ENCODE measurements at places on chromosomes 16 and 17.

GRCh38 chr16:87832741-87833502 is 36.4 kb downstream of the SLC7A5 start:
- DNase-seq, result no peak

DNA sequence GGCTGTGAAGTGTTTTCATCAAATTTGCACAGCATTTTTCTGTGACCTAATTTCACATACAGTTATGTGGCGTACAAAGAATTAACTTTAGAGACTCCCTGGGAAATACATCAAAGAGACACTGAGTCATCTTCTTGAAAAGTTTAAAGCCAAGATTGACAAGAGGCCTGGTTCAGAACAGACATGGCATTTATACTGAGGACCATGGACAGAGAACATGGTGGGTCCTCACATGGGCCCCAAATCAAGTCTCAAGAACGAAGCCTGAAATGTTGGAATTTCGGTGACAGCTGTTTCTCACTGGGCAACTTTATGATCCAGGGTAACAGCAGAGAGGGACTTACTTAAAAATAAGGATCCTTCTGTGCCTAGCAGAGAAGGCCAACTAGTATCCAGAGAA is 311.5 kb upstream of the KCNJ16 start:
- no peak for DNase-seq

DNA sequence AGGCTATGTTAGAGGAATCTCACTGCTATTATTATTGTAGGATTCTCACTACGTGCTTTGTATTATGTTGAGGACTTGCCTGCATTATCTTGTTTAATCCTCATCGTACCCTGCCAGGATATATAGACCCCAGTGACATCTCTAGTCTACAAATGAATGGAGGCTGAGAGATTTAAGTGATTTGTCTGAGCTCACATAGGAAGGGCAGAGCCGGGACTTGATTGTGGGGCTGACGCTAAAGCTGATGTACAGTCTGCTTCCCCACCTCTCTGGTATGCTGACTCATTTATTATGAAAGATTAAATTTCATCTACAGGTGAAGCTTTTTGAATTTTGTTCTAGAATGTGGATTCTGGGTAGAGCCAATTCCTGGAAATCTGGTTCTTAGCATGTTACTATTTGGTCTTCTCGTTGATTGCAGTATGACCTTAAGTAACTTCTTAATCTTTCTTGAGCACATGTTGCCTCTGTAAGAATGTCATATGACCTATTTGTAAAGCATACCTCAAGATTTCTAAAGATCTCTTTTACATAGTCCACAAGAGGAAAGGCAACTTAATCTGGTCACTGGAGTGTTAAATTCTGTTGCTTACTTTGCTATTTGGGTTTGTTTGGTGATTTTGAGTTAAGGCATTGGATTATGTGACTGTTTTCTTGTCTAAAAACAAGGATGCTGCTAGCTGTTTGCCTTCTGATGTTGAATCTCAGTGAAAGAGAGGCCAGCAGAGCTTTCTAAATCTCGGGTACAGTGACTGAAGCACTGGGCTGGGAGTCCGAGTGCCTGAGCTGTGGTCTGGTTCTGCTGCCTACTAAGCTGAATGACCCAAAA is 12.4 kb downstream of the METTL9 start:
- DNase-seq, result no peak

DNA sequence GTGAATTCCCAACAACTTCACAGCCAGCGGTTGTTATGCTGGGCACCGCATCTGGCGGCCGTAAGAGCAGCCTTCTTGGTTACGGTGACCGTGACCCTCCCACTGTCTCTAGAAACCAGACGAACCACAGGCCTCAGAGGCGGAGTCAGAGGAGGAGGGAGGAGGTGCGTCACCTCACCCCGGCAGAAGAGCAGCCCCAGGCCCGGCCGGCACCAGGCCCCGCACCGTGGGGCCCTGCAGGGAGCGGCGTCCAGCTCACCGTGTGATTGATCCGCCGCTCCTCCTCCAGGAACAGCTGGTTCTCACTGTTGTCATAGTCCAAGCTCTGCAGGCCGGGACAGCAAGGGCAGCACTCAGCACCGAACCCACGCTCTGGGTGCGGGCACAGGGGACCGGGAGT is 13.7 kb downstream of the CLCN7 start:
- DNase-seq, result no peak

- no peak for DNase-seq
Measured at GRCh38 chr16:17295948-17296347, 174.8 kb downstream of the XYLT1 start.

DNA sequence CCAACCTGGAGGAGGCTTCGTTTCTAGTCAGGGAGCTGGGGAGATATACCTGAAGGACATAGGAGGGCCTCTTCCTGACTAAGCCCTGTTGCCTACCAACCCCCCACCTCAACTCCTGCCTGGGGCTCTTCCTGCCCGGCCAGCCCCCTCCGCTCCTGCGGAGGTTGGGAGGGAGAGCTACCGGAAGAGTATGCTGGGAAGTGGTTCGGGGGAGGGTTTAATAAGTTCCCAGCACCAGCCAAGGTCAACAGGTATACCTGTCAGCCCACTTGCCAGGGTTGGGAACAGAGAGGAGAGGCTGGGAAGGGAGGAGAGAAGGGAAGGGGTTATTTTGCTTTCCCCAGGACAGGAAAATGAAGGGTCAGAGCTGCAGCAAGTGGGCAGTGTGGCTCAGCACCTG is 4.7 kb downstream of the PPP1R1B start:
- DNase-seq, result no peak

DNA sequence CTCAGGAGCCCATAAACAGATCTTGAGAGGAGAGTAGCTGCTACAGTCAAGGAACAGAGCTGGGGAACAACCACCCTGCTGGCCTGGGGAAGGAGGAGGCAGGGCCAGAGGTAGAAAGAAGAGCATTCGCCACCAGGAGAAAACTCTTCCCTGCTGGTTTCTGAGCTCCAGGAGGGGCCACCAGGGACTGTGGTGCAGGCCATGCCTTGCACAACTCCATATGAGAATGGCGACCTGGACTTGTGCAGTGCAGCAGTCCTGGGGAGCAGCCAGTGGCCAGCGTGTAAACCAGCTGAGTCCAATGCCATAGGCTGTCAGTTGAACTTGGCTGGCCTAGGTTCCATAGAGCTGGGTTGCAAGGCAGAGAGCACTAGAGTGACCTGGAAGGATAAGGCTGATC is 11.6 kb downstream of the SLC13A2 start:
- DNase-seq, result no peak

DNA sequence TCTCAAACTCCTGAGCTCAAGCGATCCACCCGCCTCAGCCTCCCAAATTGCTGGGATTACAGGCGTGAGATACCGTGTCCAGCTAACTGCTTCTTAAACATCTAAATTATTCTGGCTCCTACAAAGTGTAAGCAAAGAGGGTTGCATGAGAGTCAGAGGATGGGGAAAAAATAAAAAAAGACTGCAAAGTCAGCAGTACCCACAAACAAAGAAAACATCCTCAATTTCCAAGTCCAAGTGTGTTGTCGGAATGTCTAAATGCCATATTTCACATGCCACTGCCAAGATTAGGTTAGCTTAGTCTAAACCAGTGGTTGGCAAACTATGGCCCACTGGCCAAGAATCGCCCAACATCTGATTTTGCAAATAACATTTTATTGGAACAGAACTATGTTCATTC is 13.0 kb upstream of the PHLPP2 start:
- DNase-seq, result no peak

GRCh38 chr16:83648347-83648746 is 159.4 kb upstream of the HSBP1 start:
- DNase-seq, result no peak

DNA sequence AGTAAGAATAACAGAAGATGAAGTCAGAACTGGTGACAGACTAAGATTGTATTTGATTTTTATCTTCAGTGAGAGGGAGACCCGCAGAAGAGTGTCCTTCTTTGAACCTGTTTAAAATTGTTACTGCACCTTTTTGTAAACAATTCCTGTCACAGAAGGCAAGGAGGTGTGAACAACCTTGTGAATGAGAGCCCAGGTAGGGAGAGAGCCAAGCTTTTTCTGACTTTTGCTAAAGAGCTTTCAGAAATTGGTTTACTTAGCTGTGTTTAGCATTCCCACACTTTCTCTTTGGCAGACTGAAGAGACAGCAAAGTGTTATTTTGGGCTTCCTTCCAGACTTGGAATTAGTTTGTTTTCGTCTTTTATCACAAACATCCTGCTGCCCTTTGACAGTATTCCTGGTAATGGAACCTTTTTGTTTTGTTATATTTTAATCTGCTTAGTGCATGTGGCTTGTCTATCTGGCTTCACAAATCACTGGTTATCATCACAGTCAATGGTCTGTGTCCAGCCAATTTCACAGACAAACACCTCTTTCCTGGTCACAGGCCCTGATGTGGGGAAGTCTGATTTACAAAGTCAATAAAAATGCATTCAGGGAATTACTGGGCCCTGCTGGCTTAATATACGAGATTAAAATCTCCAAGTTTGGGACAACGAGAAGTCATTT is 85.7 kb upstream of the HS3ST2 start:
- DNase-seq, result no peak
